ENCODE measurements at places on chromosomes 12 and 14.

- no peak for DNase-seq
Measured at GRCh38 chr14:103896578-103896977, 31.7 kb upstream of the TDRD9 start.

DNA sequence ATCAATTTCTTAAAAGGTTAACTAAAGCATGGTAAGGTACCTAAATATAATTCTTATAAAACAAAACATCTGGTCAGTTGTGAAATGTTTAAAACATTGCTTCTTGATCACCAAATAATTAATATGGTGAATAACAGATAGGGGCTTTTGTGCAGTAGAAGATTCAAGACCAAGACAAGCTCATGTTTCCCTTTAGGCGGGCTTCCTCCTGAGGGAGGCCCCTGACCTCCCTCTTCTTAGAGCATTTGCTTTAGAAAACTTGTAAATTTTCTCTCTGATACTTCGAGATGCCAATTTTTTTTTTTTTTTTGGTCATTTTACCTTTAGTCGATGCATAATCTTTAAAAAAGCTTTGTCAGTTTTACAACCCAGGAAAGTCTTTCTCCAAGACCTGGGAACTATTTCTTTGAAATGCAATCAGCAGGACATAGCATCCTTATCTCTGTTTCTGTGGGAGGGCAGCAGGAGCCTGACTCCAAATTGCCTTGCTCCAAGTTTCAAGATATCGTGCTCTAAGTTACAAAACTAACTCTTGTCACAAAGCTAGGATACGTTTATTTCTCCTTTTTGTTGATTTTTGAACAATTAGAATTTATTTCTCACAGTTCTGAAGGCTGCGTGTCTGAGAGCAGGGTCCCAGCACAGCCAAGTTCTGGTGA, 66.6 kb upstream of the BICD1 start:
- DNase-seq: no peak

DNA sequence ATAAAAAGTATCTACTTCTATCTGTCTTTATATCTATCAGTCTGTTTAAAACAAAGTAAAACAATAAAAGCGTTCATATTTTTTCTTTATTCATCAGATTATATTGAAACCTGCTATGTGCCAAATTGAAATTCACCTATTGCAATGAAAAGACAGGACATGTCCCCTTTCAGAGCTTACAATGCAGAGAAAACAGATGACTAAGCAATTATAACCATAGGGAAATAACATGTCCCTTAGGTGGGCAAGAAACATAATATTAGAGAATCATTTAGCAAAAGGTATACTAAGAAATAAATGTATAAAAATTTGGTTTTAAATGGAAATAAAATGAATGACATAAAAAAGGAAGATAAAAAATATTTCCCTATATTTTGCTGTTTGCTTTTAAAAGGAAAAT, 1421.3 kb downstream of the FSCB start:
- DNase-seq: no peak

DNA sequence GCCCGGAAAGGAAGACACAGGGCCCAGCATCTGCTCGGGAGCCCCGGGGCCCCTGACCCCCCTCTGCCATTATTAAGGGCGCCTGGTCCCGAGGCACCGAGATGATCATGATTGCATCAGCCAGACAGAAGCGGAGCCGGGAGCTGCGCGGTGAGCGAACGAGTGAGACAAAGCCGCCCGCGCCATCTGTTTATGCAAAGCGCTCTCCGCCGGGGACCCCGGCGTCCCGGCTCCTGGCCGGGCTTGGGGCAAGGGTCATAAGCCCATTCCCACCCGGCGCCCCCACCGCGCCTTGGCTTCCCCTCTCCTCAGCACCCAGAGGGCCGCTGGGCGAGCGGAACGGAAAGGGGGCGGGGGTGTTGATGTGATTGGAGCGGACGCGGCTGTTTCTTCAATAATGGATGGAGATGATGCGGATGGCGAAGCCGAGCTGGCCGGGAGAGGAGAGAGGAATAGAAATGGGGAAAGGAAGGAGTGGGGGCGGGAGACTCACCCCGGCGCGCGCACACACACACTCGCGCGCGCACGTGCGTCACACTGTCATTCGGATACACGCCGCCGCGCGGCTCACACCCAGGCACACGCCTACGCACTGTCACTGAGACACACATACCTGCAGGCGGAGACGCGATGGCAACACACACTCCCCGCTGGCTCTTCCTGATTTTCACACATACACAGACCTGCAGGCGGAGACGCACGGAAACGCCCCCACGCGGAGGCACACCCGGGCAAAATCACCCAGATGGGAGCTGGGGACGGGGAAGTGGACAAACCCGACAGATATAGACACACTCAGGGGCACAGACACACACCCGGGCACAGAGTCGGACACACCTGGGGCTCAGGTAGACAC, 10.7 kb downstream of the STAC3 start:
- no peak for DNase-seq

DNA sequence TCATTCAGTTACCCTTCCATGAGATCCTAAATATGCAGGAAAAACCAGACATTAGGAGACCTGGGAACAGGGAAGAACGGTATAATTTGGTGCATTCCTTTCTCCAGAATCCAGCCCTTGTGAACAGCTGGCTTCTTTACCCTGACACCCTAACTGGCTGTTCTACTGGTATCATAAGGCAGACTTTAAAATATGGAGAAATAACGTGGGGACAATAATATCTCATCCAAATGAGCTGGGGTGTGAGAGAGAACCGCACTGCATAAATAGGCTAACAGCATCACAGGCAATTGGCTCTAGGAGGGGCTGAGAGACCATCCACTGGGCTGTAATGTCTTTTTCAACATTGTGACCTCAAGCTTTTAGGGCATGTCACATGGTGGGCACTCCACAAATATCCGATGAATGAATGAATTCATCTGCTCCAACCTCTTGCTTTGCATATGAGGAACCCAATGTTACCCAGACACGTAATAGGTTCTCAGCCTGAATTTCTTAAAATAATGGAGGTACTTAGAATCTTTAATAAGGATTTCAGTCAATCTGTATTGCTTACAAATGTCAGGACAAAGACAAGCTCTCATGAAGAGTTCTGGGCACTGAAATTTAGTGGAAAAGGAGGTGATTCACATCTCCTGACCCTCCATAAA, 157.9 kb downstream of the SAMD4A start:
- no peak for DNase-seq

DNA sequence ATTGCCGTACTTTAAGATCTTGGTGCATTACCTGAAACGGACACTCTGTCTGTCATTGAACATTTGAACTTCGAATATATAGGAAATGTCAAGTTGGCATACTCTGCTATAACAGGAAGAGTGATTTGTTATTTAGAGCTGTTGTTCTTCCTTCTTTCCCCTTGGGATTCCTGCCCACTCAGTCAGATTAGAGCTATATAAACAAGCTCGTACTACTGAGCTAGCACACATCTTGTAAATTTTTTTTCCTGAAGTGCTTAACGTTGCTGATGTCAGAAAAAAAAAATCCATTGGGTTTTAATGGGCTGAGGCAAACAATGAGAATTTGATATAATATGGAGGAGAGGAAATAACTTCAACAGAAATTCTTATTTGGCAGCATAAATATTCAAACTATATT, 26.8 kb downstream of the RGS6 start:
- DNase-seq: no peak

DNA sequence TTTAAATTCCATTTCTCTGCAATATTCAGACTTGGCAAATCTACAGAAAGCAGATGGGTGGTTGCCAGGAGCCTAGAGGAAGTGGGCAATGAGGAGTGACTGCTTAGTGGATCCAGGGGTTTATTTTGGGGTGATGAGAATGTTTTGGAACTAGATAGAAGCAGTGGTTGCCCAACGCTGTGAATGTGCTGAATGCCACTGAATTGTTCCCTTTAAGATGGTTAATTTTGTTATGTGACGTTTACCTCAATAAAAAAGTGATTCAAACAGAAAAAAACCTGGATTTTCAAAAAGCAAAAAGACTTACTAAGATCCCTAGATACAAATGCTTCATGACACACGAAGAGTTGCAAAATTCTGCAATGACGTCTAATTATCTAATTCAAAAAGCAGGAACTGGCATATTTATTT, 34.2 kb downstream of the DAO start:
- DNase-seq: no peak

- DNase-seq: no peak
Measured at GRCh38 chr12:52703878-52704277, 554 bp upstream of the KRT77 start.

- peak; percentile 34 for DNase-seq
Measured at GRCh38 chr14:55354500-55354899, 57.1 kb downstream of the ATG14 start.

DNA sequence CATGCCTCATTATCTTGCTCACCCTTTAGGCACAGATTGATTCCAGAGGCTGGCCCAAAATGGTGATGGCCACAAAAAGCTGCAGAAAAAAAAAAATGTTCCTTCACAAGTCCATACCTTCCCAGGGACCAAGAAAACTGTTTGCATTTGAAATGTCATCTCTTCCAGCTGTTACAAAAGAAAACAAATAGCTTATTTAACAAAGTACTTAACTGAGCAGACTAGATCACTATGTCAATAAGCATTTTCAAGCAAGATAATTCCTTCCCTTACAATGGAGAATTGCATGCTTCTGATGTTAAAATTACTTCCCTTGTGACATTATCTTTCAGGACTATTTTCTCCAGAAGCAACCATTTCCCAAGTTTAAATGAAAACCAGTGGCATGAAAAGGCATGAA, 377.9 kb upstream of the KITLG start:
- DNase-seq: peak; percentile 53

DNA sequence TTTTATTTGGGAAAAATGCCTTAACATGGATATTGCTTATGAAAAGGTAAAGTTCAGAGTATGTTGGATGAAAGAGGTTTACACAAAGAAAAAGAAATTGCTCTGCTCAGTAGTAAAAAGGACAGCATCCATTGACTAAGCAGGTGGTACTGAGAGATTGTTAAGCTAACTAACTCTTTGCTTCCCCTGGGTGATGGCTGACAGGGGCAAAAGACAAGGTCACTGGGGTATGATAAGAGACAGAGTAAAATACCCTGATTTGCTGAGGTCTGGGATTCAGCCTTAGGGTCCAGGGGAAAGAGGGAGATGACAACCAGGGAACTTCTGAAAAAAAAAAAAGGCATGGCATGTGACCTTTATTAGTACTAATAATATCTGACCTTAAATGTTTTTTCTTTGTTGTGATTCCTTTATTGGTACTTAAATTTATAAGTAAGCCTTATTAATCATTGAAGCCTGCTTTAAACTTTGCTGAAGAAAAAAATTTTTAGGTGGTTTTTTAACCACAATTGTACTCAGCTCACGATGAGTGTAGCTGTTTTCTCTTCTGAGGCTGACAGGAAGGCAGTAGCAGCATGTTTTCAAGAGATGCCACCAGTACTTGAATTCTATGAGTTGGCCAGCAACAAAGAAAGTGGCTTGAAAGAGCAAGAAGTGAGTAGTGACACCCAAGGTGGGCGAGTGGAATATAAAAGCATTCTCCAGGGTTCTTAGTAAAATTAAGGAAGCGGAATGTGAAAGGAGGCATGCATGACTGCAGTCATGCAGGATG, 43.7 kb upstream of the KITLG start:
- no peak for DNase-seq

- DNase-seq: no peak
Measured at GRCh38 chr12:123049398-123050240, 69.1 kb downstream of the ARL6IP4 start.

- no peak for DNase-seq
Measured at GRCh38 chr12:22935501-22935900, 310.5 kb downstream of the ETNK1 start.

- DNase-seq: no peak
Measured at GRCh38 chr12:130199581-130200390, 37.5 kb downstream of the FZD10 start.

DNA sequence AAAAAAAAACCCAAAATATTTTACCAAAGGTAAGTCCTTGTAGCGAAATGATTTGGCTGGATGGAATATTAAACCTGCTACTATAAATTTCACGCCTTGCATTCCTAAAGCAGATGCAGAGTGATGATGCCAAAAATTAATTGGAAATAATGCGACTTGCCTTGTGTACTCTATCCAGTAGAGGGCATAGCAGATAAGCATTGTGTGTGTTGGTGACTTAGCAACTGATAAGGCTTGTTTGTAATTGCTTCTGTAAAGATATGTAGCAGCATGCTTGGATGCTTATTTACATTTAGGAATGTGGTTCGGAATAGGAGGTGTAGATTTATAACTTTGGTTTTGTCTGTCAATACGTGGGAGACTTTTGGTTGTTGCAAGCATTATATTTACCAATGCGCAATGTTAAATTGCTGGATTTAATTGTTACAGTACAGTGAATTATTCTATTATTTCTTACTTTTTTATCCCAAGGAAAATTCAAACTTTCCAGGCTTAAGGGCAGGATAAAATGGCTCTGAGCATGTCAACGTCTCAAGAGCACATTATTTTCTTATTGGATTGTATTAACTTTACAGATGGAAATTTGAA, 80.5 kb downstream of the TMEM260 start:
- DNase-seq: peak; percentile 11

DNA sequence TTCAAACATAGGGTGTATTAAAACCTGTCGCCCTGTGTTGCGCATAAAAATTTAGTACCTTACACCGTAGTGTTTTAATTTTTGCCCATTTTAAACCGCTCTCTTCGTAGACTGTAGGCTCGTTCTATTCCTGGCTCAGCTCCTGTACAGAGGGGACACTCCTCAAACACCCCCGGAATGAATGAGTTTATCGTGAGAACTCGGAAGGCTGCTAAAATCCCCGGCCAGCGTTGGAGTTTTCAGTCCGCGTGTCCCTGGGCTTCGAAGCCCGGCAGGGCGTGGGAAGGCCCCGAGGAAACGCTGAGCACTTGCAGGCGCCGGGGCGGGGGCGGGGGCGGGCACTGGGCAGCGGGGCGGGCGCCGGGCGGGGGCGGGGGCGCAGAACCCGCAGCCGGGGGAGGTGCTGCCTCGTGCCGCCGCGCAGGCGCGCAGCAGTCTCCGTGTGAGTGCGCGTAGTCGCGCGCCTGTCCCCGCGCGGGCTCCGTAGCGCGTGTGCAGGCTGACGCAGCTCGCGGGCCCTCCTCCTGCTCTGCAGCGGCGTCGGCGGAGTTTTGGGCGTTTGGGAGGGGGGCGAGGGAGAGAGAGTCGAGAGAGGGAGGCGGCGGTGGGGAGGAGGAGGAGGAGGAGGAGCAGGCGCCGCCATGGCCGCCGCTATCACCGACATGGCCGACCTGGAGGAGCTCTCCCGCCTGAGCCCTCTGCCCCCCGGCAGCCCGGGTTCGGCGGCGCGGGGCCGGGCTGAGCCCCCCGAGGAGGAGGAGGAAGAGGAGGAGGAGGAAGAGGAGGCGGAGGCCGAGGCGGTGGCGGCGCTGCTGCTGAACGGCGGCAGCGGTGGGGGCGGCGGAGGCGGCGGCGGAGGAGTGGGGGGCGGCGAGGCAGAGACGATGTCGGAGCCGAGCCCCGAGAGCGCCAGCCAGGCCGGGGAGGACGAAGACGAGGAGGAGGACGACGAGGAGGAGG, at the start of gene AEBP2:
Gene AEBP2 (plus strand): TSS at position 434 of the 960 bp plus-strand sequence. CDS start 208 bp downstream, at position 642.
- DNase-seq: peak; percentile 74

GRCh38 chr12:77204083-77204482, 138.7 kb upstream of the E2F7 start:
- DNase-seq: no peak

- DNase-seq: peak; percentile 39
Measured at GRCh38 chr12:101407049-101407435, 530 bp downstream of the ARL1 start.

Measured in NCI-H2227 treated with DMSO at 0.1 percent for 48 hours (cell line).